ENCODE measurements at places on chromosomes 13 and 19.

GRCh38 chr13:67466569-67466968, 236.4 kb upstream of the PCDH9 start:
- no peak for DNase-seq

GRCh38 chr13:24905242-24905641, 141.3 kb downstream of the RNF17 start:
- no peak for DNase-seq

DNA sequence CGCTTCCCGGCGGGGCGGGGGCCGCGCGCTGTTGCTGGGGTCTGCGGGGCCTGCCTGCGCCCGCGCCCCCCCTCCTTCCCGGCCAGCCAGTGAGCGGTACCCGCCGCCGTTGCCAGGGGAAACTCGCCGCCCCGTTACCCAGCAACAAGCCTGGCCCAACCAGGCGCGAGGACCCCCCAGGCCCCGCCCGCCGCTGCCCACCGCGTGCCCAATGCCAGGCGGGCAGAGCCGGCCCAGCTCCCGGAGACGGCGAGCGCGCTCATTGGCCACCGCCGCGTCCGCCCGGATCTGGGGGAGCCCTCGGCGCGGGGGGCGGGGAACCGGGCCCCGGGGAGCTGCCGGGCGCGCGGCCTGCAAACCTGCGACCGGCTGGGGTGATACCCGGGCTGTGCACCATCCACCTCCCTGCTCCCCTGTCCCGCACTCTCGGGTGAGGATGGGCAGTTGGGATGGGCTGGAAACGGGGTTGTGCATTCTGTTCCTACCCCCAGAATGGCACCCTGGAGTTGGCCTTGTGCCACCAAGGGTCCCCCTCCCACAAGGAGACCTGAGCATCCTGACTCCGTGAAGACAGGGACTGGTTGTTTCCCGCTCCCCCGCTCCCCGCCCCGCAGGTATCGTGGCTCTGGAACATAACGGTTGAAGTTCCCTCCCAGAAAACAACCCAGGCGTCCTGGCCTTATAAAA, 8.8 kb upstream of the BBC3 start:
- DNase-seq: no peak

- no peak for DNase-seq
These were observed 3.7 kb upstream of the CREB3L3 start for GRCh38 chr19:4149518-4150288.

DNA sequence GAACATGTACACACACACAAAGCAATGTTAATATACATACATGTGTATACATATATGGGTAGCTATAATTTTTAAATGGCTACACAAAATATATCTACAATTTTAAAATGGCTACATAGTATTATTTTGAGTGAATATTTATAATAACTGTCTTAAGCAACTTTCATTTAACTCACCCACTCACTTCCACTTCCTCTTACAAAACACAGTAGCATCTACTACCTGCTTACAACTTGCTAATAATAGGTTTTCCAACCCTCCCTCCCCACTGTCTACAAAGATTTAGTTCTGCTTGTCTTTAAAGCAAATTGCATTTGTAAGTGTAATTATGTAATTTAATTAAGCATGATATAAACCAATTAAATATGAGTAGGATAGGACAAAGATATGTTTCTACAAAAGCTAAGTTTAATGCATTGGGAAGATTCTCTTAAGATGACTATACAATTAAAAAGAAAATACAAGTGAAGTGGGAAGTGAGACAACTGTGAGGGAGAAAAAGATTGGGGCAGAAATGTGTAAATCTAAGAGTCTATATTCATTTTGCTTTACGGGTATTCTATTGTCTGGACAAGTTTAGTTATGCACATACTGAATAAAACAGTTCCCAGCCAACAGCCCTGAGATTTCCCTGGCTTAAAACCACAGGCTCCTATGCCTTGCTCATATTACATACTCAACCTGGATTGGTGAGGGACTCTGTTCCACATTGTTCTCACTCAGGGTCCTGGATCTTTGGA, 583.1 kb downstream of the EFNB2 start:
- DNase-seq: no peak

DNA sequence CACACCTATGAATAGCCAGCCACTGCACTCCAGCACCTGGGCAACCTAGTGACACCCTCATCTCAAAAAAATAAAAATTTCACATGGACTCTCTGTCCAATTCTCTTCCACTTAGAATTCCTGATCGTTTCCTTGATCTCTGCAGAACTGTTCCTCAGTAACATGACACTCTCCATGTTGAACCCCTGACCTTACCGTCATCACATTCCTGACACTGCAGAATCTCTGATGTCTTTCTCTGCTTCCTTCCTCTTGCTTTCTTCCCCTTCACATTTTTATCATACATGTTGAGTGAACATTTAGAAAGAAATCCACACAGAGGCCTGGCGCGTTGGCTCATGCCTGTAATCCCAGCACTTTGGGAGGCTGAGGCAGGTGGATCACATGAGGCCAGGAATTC, 15.0 kb downstream of the ZNF114 start:
- no peak for DNase-seq

DNA sequence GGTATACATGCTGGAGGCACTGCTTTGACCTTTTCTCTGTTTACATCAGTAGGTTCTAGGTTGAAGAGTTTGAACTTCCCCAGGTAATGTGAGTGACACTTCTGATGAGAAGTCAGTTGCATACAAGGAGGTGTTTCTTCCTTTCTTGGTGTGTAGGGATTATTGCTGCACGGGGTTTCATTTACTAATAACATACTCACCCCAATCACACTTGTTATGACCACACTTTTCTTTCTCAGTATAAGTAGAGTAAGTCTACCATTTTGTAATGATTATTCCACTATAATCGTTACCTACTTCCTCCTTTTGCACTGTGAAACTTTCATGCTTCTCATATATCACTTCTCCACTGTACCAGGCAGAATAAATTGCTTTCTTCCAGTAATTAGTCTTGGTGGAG, 138.0 kb downstream of the TNFSF13B start:
- no peak for DNase-seq

DNA sequence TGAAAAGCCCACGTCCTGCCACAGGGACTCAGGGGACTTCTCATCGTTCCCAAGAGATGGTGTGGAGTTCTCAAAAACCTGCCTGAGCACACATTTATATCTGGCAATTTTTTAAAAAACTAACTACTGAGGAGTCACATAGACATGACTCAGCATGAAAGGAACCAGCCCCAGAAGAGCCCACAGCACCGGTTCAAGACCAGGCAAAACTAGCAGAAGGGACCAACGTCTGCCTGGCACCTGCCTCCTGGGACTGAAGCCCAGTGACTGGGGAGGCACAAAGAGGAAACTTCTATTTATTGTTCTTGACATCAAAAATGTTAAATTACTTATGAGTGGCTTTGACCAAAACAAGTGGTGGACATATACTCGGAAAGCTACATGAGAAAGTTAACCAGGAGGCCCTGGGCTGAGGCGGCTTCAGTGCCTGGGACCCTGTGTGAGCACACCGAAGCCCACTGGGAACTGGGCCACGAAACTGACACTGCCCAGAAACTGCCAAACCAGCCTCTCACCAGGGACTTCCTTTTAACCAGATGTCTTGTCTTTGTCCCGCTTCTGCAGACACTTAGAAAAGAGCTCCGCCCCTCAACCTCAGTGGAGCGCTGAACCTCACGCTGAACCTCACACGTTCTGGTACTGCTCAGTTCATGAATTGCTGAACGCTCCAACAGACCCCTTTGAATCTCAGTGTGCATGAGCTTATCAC, 25.7 kb downstream of the C13orf46 start:
- DNase-seq: no peak

DNA sequence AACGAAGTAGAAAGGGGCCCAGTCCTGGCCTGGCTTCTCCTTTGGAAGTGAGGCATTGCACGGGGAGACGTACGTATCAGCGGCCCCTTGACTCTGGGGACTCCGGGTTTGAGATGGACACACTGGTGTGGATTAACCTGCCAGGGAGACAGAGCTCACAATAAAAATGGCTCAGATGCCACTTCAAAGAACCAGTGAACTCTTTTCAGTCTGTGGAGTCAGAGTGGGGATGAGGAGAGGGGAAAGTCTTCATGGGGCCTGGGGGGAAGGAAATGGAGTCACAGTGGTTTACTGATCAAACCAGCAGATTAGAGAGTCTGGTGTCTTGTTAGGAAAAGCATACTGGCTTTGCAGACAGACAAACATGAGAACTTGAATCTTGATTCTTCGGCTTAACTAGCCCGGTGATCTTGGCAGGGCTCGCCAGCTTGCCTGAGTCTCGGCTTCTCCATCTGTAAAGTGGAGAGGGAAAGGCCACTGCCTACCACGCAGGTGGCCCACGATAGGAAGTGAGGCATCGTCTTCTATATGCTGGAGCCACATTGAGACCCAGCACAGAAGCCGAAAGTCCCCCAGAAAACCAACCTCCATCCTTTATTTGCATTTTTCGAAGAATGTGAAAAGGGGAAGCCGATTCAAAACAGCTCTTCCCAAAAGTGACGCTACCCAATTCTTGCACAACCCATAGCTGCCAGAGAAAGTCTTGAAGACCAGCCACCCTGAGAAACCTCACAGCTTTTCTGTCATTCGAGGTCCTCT, at the start of gene FFAR1:
TSS of gene FFAR1 (plus strand) at position 732 of the 759 bp plus-strand sequence. CDS start 3,650 bp downstream, outside the sequence.
- DNase-seq: no peak

GRCh38 chr13:37450276-37450675, 148.3 kb downstream of the POSTN start:
- no peak for DNase-seq

- no peak for DNase-seq
These were observed 9.7 kb downstream of the HSD17B14 start for GRCh38 chr19:48826606-48827020.

DNA sequence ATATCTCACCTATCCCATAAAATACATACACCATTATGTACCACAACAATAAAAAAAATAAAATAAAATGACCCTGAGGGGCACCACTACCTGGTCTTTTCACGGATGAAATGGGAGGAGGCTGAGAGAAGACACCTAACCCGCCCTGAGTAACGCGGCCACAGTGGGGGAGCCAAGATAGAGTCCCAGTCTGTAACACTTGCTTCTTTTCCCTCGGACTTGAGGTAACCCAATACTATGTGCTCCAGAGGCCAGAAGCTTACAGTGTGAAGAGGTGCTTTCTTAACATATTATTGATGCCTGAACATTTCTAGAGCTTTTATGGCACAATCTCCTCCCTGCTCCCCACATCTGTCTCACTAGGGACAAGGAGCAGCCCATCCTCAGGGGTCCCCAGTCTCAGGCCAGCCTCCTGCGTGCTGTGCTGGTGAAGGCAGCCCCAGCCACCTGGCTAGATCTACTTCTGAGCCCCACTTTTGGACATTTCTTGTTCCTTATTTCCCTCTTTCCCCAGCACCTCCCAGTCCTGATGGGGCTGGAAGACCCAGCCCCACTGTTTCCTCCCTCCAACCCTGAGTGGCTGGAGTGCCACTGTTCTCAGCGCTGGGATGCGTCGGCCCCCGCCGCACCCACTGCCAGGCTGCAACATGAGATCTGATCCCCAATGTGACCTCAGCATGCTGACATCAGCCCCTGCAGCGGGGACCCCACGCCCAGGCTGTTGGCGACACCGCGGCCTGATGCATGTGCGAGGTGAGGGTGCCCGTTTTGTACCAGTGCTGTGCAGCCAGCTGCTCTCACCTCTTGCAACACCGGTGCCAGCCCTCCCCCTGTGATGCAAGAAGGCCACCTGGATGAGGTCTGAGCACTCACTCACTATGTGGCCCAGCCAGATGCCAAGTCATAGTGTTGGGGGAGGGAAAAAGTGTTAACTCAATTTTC, 143.3 kb downstream of the DCLK1 start:
- no peak for DNase-seq

- DNase-seq: no peak
These were observed 1.2 kb downstream of the PTPRS start for GRCh38 chr19:5339198-5339949.

DNA sequence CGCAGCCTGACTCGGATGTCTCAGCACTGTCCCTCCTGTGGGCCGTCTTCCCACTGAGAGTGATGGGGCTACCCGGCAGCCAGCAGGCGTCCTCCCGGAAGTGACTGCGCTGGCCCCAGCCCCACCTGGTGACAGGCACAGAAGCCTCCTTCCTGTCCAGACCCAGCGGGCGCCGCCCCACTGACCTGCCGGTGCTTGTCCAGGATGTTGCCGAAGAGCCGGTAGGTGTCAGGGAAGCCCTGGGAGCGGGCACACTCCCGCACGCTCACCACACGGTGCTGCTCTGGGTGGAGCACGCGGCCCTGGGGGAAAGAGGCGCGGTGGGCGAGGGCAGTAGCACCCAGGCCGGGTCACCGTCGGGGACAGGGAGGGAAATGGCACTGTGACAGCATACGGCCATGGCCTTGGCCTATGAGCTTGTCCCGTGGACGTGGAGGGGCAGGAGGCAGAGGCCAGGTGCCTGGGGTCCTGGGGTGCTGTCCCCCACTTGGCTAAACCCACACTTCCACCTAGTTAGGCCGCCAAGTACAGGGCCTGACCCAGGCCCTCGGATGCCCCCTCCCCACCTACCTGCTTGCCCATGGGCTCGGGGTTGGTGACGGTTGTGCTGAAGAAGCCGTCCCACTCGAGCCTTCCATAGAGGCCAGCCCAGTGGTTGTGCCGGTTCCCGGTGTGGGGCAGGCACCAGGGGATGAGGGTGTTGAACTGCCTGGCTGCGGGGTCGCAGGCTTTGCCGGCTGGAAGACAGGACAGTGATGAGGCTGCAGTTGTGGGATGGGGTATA, 16.0 kb upstream of the EIF3G start:
- no peak for DNase-seq

DNA sequence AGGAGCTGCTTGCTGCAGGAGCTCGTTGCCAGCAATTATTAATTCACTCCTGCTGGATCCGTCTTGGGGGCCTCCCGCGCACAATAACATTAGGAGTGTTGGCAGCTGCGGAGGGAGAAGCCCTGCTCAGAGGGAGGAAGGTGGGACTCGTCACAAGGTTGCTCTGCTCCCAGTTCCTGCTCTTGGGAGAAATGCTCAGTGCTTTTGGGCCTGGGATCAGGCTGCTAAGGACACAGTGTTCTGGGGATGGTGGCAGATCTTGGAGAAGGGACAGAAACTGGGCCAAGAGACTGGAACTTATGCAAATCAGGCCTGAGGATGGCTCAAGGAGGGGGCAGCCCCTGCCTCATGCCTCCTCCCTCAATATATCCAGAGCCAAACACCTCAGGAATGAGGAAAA, 78.9 kb upstream of the OLFM4 start:
- DNase-seq: no peak

DNA sequence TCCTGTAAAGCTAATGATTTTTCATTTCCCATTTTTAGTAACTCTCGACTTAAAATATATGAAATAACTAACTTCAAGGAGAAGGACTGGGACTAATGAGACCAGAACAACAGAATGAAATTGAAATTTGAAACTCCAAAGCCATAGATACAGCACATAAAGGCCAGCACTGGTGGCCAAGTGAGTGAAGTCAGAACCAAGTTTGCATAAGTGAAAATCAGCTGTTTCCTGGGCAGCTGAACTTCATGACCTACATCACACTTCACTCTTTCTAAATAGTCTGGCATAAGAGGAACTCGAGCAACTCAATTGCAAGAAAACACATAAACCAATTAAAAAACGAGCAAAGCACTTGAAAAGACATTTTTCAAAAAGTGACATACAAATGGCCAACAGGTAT, 84.5 kb downstream of the DCLK1 start:
- DNase-seq: no peak
